Panc1 (cell line): ENCODE measurements at places on chromosomes 16 and 17. TPM values are rescaled to one million over a fixed set of nuclear protein-coding genes. Genes with fewer than 3 reads are reported as not detected.

DNA sequence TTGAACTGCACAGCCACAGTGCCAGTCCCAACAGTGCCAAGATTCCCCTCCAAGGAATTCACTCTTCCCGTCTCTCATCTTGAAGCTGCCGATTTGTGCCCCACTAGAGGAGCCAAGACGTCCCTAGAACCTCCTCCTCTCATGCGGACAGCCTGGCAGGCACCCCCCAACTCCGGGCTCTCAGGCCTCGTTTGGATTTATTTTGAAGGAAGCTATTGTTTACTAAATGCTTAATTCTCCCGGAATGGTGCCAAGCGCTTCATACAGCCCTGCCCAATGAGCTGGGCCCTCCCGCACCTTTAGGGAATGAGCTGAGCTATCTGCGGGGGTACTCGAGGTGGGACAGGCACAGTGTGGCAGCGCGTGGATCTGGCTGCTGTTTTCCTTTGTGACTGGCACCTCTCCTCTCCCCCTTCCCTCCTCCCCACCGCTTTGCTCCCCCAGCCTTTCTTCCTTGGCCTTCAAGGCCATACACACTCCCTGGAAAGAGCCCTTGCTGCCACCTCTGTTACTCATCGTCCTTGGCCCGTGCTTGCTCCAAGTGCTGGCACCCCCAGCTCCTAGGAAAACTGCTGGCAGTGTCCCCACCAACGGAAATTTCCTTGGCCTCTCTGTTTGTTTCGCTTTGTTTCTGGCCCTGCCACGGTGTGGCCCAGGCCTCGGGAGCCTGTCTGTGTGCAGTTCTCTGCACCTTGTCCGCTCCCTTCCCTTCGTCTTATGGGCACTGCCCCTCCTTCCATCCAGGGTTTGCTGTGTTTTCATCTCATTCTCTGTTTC, 49.9 kb upstream of the CDR2 start:
- H3K4me3 ChIP-seq, result no peak overlapping the region
- H3K36me3 ChIP-seq, result peaks cover 4% of the 10 kb centered on the region; the same call in 1 of the 2 replicates
- H3K27ac ChIP-seq, result no peak overlapping the region
- H3K4me1 ChIP-seq, result no peaks in the 10 kb centered on the region
- DNase-seq, result no peak
- H3K27me3 ChIP-seq, result no peaks in the 10 kb centered on the region

DNA sequence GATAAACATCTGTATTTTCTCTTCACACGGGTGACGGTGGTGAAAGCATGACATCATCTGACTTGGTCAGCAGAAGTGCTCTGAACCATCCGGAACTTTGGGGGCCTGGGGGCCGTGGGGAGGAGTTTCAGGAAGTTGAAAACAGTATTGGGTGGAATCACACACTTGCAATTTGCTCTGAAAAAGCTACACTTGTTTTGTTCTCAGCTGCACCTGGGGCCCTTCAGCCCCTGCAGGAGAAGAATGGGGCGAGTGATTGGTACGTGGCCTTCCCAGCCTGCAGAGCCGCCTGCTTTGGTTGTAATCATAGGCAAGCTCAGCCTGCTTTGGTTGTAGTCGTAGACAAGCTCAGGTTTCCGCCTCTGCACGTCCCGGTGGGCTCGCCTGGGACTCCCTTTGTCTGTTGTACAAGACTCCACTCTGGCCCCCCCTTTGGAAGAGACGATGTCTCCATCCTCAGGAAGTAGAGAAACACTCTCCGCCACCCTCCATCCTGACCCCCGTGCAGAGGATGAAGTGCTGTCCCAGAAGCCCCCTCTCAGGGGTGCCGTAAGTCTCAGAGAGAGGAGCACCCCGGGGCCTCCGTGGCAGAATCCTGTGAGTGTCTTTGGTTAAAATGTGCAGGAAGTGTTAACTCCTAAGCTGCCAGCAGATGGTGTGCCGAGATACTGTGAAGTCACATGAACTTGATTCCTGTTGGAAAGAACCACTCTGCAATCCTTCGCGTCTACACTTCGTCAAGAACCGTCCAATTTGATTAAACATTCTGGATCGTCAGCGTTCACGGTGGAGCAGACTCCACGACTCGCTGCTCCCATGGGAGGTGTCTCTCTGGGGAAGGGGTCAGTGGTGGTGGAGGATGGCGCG, 5.4 kb downstream of the BANP start:
- no peak overlapping the region for H3K4me3 ChIP-seq
- no peaks in the 10 kb centered on the region for H3K27me3 ChIP-seq
- H3K27ac ChIP-seq, result no peak overlapping the region
- peaks cover 9% of the 10 kb centered on the region; the same call in 1 of the 2 replicates for H3K36me3 ChIP-seq

DNA sequence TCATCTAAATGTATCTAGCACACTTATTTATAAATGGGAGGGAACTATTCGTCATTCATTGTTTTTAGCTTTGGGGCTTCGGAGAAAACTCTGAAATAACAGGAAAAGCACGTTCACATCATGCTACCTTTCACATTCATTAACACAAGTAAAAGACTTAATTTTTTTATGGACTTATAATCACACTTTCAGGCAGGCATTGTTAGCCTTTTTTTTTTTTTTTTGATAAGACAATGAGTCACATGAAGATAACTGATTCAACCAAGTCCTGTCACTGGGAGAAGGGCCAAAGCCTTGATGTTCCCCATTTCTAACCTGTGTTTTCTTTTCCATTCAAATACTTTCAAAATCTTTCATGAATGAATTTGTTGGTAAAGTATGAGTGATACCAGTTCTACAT, 631.3 kb upstream of the CA10 start:
- no peaks in the 10 kb centered on the region for H3K27me3 ChIP-seq
- H3K36me3 ChIP-seq, result no peaks in the 10 kb centered on the region
- no peak overlapping the region for H3K27ac ChIP-seq
- H3K4me1 ChIP-seq, result no peaks in the 10 kb centered on the region

- H3K36me3 ChIP-seq, result no peaks in the 10 kb centered on the region
- no peak overlapping the region for H3K4me3 ChIP-seq
- DNase-seq, result no peak
- H3K4me1 ChIP-seq, result no peaks in the 10 kb centered on the region
- H3K27ac ChIP-seq, result no peak overlapping the region
These were observed 11.3 kb upstream of the USP31 start for GRCh38 chr16:23160574-23160973.

- no peaks in the 10 kb centered on the region for H3K36me3 ChIP-seq
- no peaks in the 10 kb centered on the region for H3K27me3 ChIP-seq
- no peak for DNase-seq
These were observed 235.5 kb downstream of the XYLT1 start for GRCh38 chr16:17235147-17235815.

GRCh38 chr17:80455784-80456183, 20.6 kb downstream of the NPTX1 start:
- no peak for DNase-seq
- H3K36me3 ChIP-seq, result no peaks in the 10 kb centered on the region; the same call in 1 of the 2 replicates
- no peaks in the 10 kb centered on the region for H3K27me3 ChIP-seq
- H3K27ac ChIP-seq, result peak overlapping the region; percentile 96
- H3K4me3 ChIP-seq, result peak overlapping the region; percentile 88

- no peaks in the 10 kb centered on the region for H3K36me3 ChIP-seq
- no peaks in the 10 kb centered on the region; the same call in 1 of the 2 replicates for H3K27me3 ChIP-seq
- H3K4me3 ChIP-seq, result no peak overlapping the region
- no peak overlapping the region for H3K27ac ChIP-seq
- DNase-seq, result no peak
These were observed 54.0 kb upstream of the COX10 start for GRCh38 chr17:14015271-14015670.

DNA sequence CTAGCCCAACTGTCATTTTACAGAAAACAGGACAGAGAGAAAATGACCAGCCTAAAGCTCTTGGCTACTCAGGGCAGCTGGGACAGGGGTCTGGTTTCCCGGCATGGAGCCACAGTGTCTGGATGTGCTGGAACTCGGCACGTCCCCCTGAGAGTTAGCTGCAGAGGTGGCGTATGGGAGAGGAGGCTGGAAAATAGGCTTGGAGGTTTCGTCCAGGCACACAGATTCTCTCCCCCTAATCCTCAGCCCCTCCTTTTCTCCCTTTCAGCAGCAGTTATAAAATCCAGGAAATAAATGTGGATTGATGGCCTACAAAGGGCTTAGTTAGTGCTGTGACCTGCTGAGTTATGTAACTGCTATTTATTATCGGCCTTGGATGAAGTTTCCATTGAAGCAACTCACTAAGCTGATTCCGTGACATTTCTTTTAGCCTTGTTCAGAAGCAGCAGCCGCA, 89.5 kb upstream of the TOB1 start:
- no peak overlapping the region for H3K4me3 ChIP-seq
- H3K36me3 ChIP-seq, result no peaks in the 10 kb centered on the region
- no peak for DNase-seq
- H3K27me3 ChIP-seq, result no peaks in the 10 kb centered on the region

- peaks cover 7% of the 10 kb centered on the region; the same call in 1 of the 2 replicates for H3K4me1 ChIP-seq
- no peak overlapping the region for H3K4me3 ChIP-seq
- peaks cover 12% of the 10 kb centered on the region for H3K36me3 ChIP-seq
- DNase-seq, result no peak
- H3K27me3 ChIP-seq, result no peaks in the 10 kb centered on the region
These were observed 35.6 kb downstream of the RNF213 start for GRCh38 chr17:80296221-80296620.

GRCh38 chr17:72121164-72122009, 567 bp downstream of the SOX9 start:
- H3K4me3 ChIP-seq, result peak overlapping the region; percentile 89
- peaks cover 35% of the 10 kb centered on the region for H3K4me1 ChIP-seq
- peak overlapping the region; percentile 97 for H3K27ac ChIP-seq
- DNase-seq, result no peak
- H3K36me3 ChIP-seq, result peaks cover 18% of the 10 kb centered on the region

DNA sequence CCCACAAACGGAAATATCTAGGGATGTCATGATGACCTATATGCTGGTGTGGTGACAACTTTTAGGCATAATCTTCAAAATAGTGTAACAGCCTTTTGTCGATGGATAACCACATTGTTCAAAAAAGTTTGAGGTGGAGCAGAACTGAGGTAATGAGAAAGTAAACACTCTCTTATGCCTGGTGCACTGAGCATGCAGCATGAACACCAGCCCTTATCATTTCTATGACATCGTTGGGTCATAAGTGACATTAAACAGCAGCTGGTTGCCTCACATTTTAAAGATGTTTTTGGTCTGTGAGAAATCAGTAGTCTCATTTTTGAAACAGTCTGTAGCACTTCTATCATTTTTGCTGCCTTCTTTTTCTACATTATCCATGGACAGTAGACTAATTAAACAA, 1.8 kb downstream of the KRT23 start:
- no peak for DNase-seq
- H3K4me1 ChIP-seq, result no peaks in the 10 kb centered on the region
- H3K27me3 ChIP-seq, result peaks cover 18% of the 10 kb centered on the region
- H3K27ac ChIP-seq, result no peak overlapping the region
- no peak overlapping the region for H3K4me3 ChIP-seq
- no peaks in the 10 kb centered on the region for H3K36me3 ChIP-seq

DNA sequence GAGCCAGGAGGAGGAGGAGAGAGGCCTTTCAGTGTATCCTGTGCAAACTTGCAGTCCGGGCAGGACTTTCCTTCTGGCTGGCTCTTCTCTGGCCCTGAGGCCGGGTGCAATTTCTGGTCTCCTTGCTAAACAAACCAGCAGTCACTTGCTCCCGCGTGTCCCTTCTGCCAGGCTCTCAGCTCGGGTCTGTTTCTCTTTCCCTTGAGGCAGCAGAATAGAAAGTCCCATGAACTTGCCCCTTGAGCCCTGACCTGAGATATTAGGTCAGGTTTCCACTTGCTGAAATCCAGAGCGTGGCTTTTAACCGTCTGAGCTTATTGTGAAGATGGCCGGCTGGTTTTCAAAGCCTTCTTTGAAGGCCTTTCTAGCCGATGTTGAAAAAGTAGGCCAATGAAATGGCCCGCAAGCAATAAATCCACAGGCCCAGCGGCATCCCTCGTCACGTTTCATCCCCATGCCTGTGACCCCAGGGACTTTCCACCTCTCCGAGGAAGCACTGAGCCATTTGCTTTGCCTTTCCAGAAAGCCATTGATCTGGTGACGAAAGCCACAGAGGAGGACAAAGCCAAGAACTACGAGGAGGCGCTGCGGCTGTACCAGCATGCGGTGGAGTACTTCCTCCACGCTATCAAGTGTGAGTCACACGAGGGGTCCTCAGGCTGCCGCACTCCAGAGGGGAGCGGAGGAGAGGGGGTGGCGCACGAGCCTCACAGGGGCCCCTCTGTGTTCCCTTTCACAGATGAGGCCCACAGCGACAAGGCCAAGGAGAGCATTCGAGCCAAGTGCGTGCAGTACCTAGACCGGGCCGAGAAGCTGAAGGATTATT, 4.5 kb downstream of the VPS4A start:
- DNase-seq, result no peak
- no peaks in the 10 kb centered on the region for H3K27me3 ChIP-seq

DNA sequence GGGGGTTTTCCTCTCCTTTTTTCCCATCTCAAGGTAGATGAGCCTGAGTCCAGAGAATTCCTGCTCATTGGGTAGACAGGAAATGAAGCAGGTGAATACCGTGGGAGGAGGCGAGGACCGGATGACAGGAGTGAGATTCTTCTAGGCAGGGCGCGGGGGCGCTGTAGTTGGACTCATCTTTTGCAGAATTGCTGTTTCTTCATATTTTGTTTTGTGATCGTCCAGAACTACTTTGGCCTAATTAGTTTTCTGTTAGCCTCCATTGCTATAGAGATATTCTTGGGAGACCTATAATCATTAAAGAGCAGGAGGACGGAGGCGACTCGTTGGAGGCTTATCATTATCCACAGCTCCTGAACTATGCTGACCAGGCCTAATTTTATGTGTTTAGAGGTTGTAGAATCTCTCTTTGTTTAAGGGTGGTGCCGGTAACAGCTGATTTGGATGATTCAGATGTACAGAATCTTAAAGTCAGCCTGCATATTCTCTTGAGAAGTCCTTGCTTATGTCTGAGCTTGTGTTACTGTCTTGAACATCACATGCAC, 650 bp downstream of the ATP6V0A1 start:
- peak overlapping the region; percentile 92 for H3K27ac ChIP-seq
- H3K4me3 ChIP-seq, result peak overlapping the region; percentile 93
- peaks cover 5% of the 10 kb centered on the region; the same call in 1 of the 2 replicates for H3K4me1 ChIP-seq
- no peaks in the 10 kb centered on the region for H3K27me3 ChIP-seq

DNA sequence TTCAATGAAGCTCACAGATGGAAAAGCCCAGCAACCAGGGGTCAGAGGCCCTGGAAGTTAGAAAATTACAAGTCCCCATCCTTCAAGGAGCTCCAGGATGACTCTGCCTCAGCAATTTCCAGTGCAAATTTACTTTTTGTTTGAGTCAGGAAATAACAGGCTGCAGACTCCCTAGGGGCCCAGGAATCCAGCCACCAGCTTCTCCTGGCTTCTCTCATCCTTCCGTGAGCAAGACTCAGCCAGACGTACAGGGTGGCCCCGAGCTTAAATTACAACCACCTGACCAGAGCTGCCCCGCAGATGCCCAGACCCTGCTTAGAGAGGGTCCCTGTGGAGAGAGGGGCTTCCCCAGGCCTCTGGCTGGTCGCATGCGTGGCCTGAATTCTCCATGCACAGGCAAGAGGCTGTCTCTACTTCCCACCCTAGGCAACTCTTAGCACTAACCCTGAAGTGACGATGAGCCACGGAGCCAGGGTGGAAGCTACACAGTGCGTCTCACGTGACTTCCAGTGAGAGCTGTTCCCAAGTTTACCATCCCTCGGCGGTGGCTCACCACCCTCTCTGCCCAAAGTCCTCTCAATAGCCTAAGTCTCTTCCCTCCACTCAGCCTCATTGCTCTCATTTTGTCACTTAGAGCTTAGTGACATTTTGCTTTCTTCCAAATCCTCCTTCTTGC, 27.1 kb downstream of the GPR142 start:
- no peaks in the 10 kb centered on the region for H3K4me1 ChIP-seq
- no peaks in the 10 kb centered on the region for H3K36me3 ChIP-seq
- H3K27me3 ChIP-seq, result no peaks in the 10 kb centered on the region

Gene TBX2
- total RNA-seq, result 35.6 TPM

Gene DOK4
- 6.8 TPM for total RNA-seq

Gene PRDM7
- not detected for total RNA-seq

Gene CCP110
- total RNA-seq, result 31.8 TPM

Gene FN3K
- total RNA-seq, result 34.8 TPM
